ENCODE measurements at places on chromosomes 4 and X.

GRCh38 chr4:102524691-102525090, 23.5 kb downstream of the NFKB1 start:
- DNase-seq = no peak

- no peak for DNase-seq
These were observed 2347.1 kb downstream of the PCDH7 start for GRCh38 chr4:33067221-33067620.

GRCh38 chr4:52884994-52885393, 22.9 kb downstream of the RASL11B start:
- DNase-seq = no peak

GRCh38 chr4:182276210-182277109, 33.3 kb downstream of the TENM3 start:
- no peak for DNase-seq

DNA sequence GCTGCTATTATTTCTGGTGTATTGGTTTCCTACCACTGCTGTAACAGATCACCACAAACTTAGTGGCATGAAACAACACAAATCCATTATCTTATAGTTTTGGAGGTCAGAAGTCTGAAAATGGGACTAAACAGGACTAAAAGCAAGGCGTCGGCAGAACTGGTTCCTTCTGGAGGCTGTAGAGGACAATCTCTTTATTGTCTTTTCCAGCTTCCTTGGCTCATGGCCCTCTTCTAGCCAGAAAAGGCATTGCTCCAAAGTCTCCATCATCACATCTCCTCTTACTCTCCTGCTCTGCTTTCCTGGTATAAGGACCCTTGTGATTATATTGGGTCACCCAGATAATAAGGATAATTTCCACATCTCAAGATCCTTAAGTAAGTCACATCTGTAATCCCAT, 121.9 kb downstream of the CLCN4 start:
- DNase-seq = no peak

- DNase-seq = no peak
These were observed 275.2 kb upstream of the EDA2R start for GRCh38 chrX:66914080-66914479.

GRCh38 chrX:52420824-52421443, 52.1 kb downstream of the XAGE2 start:
- no peak for DNase-seq

GRCh38 chr4:52106191-52106590, 55.1 kb downstream of the SPATA18 start:
- no peak for DNase-seq

- no peak for DNase-seq
These were observed 1.8 kb downstream of the ABCD1 start for GRCh38 chrX:153726286-153727122.

GRCh38 chr4:71415491-71415890, 76.7 kb downstream of the SLC4A4 start:
- no peak for DNase-seq

DNA sequence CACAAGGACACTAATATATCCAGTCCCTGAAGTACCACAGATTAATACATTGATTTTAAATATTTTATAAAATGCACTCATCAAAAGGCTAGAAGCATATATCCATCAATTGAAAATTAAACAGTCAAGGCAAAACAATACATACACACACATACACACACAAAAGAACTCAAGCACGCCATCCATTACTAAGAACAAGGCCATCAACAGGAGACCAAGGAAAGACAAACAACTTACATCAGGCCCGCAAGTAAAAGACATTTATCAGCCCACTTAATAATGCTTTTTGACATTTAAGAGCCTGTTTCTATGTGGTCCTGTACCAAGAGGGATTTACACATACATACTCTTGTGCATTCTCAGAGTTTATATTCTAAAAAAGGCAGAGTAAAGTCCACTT, 50.0 kb upstream of the ZNF827 start:
- DNase-seq = no peak

GRCh38 chr4:2331043-2331420, 69.1 kb upstream of the MXD4 start:
- no peak for DNase-seq

DNA sequence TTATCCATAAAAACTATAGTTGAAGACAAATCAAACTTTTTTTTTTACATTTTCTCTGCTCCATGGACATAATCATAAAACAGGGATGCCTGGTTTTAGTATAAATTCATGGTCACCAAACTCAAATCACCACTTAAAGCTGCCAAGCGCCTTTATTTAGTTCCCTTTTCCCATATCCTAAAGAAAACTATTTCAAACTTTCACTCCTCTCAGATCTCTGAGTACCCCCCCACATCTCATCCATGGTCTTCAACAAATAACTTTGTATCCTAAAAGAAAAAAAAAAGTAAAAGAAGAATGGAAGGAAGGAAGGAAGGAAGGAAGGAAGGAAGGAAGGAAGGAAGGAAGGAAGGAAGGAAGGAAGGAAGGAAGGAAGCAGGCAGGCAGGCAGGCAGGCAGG, 1438.7 kb downstream of the C4orf33 start:
- DNase-seq = no peak

DNA sequence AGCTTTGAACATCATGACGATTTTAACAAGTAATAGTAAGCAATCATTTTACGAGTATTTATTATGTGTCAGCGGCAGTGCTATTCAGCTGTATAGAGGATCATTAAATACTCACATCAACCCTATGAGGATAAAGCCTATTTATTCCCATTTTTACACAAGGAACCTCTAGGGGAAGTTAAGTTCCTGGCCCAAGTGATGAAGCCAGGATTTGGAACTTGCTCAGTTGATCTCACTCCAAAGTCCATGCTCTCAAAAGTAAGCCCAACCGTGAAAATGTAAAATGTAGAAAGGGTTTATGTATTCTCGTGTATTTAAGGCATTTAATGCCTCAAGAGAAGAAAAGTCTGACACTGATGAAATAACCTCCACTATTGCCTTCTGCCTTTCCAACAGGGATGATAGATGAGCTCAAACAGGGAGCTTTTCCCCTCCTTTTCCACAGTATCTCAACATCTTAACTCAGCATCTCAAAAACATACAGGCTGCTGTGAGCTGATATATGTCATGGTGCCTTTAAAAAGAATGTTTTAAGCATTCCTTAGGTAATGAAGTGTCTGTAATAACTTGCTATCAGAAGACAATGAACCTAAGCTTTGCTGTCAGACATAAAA, 35.0 kb upstream of the PLA2G12A start:
- DNase-seq = no peak

DNA sequence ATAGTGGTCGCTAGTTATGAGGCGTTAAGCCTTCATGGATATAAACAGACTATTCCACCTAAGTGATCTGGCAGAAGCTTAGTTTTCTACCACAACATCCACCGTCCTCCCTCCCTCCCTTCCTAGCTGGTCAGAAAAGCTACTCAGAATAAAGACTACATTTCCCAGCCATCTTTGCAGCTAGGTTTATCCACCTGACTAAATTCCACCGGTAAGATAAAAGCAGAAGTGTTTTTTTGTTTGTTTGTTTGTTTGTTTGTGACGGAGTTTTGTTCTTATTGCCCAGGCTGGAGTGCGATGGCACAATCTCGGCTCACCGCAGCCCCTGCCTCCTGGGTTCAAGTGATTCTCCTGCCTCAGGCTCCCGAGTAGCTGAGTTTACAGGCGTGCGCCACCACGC, 44.3 kb downstream of the HELT start:
- no peak for DNase-seq

DNA sequence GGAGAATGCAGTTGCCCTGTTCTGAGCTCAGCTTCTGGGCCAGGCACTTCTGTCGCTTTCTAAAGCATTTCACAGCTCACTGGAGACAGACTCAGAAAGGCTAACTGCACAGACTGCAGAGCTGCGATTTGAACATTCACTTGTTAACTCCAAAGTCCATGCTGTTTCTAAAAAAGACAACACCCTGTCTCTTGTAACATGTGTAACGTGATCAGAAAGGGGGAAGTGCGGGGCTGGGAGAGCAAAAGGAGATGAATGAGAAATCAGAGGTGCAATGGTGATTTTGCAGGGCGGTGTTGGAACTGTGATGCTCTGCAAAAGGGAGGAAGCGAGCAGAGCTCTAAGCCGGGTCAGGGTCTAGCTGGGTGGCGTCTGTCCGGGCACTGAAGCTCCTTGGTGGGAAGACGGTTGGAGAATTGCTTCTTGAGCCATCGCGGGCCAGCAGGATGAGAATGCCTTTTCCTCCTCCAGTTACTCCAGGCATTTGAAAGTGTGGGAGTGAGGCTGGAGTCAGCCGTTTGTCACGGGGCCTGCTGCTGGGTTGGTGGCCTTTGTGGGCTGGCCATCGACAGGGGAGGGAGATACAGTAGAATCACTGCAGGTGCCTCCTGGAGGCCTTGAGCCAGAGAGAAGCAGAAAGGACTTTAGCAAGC, 20.3 kb downstream of the TBC1D14 start:
- DNase-seq = no peak

GRCh38 chr4:124854968-124855367, 142.4 kb upstream of the ANKRD50 start:
- no peak for DNase-seq

DNA sequence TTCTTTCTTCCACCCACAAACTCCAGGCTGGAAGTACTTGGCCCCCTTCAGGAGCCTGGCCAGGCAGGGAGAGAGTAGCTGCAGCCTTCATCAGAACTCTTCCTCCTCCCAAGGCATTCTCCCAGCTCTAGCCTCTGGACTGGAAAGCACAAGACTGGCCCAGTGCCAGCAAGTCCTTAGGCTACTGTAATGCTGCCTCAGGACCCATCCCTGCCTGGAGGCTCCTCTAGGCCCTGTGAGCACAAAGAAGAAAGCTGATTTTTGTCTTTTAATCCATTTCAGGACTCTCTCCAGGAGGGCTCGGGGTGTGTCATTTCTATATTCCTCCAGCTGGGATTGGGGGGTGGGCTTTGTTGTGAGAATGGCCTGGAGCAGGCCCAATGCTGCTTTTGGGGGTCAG, 10.8 kb downstream of the AWAT2 start:
- no peak for DNase-seq

DNA sequence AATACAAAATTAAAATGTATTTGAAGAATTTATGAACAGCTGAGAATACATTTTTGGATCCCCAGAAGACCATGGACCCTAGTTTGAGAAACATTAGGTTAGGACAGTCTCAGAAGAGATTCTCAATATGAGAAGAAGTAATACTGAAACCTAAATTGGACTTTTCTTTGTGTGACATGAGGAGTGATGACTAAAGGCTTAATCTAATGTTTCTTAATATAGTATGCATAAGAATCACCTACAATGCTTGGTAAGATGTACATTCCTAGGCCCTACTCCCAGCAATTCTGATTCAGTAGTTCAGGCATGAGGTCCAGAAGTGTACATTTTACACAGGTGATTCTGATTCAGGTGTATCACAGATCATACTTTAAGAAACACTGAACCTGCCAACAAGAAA, 31.6 kb upstream of the HUWE1 start:
- DNase-seq = no peak

- DNase-seq = no peak
These were observed 165.3 kb upstream of the FTHL17 start for GRCh38 chrX:31237189-31237588.

DNA sequence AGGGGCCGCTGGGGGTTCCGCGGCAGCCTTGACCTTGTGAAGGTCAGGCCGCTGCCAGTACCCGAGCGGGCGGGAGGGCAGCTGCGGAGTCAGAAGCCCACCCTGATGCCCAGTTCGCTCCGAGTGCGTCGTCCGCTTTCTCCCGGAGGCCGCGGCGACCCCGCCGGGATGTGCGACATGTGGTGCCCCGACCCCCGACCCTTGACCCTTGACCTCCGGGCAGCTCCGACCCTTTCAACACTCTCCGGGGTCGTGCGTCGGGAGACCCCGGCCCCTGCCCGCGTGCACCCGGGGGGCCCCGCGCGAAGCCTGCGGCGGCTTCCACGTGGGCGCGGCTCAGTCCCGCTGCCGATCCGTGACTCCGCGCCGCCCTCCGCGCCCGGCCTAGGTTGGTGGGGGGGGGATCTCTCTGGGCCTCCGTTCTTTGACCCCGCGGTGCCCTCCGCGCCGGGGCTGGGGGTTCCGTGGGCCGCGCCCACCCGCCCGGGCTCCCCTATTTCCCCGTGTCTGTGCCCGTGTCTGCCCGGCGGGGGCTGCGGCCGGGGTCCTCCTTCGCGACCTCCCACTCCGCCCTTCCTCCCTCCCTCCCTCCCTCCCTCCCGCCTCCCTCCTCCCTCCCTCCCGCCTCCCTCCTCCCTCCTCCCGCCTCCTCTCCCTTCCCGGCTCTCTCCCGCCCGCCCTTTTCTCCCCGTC, 609 bp upstream of the SLC25A6 start:
- DNase-seq = no peak

- DNase-seq = no peak
These were observed 174.5 kb downstream of the SMIM20 start for GRCh38 chr4:26088433-26088928.

GRCh38 chrX:24870143-24870542, 145.6 kb downstream of the ARX start:
- no peak for DNase-seq

GRCh38 chr4:177271915-177272766, 37.5 kb upstream of the NEIL3 start:
- no peak for DNase-seq

DNA sequence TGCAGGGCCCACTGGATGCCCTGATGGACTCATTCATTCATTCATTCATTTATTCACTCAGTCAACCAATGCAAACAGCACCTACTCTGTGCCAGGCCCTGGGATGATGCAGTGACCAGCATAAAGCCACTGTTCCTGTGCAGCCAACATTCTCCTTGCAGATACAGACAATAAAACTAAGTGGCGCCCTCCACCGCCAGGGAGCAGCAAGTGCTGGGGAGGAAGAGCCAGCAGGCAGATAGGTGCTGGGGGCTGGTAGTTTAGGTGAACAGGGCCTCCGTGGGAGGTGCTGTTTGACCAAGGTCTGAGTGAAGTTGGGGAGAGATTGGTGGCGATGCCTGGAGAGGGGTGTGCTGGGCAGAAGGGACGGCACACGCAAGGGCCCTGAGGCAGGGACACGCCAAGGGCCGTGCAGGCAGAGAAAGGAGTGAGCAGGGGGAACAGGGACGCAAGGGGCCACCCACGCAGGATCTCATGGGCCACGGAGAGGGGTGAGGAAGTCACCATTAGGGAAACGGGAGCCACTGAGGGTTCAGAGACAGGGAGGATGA, 65.5 kb downstream of the WFS1 start:
- DNase-seq = no peak

GRCh38 chr4:15104825-15105224, 102.5 kb downstream of the CPEB2 start:
- DNase-seq = no peak

GRCh38 chr4:1212546-1213335, 36.2 kb downstream of the CTBP1 start:
- DNase-seq = no peak

DNA sequence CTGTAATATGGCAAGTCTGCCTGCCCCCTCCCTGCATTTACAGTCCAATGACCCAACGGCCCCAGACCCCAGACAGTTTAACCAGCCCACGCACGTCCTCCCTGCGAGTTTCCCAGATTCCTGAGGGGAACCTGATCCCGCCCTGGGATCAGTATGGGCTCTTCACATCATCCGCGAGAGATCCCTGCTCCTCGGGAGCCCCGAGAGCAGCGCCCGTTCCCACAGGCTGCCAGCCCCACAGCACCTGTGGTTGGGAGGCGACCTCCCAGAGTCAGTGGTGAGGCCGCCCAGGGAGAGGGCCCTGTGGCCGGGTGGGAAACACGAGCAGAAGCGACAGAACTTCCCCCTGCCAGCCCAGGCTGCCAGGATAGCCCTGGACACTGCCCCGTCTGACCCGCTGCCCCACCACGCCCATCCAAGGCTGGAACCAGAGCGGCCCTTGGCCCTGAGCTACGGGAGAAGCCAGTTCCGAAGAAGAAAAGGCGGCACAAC, 32.8 kb downstream of the TSC22D3 start:
- no peak for DNase-seq

GRCh38 chrX:10636337-10636736, 16.0 kb upstream of the MID1 start:
- no peak for DNase-seq
